Stimulated activated CD4-positive, alpha-beta T cell treated with anti-CD3 and anti-CD28 coated beads, Interleukin-15, amount 100 ng/mL, for 1 hour (primary cell): ENCODE measurements at places on chromosomes 6 and 20.

DNA sequence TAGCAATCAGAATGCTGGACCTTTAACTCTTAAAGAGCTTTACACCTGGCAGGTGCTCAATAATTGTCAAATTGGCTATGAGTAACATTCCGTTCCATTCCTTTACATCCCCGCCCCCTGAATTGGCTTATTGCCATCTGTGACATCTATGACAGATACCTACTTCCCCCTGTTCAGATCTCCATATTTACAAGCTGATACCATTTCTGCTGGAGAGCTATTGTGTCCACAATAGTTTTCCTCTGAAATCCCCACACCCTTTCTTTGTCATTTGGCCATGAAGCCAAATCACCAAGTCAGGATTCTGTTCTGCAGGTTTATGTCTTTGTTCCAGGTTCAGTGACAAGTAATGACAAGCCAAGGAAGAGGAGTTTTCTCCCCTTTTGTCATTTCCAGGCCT lies 3.2 kb downstream of the CDH26 start:
- DNase-seq, result no peak

DNA sequence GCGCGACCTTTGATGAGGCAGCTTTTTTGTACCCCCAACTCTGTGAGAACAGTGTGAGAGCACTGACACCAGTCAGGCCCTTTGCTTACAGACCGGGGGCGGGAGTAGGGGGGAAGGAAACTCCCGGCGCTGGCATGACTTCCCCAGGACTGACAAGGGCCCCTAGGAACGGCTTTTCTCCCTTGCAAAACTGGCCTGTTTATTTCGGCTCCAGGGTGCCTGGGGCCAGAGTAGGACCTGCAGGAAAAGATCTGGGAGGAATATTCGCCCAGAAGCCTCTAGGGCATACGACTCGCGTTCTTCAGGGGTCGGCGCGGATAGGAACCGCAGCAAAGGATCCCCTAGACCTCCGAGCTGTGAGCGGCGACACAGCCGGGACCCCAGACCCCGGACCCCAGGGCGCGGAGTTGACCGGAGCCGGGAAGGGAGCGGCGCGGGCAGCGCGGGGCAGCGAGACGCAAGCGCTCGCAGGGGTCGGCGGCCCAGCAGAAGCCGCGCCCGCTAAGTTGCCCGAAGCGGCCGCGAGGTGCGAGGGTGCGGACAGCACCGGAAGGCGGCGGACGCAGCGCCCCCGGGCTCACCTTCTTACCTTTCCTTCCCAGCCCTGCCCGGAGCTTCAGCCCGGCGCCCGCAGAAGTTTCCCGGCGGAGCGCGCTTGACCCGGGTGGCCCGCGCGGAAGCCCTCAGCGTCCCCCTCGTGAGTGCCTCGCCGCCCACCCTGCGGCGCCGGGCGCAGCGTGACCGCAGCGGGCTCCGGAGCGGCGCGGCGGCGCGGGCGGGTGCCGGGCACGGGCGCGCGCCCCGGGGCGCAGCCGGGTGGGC lies at the start of gene POPDC3:
POPDC3 (minus strand) TSS at position 771 of the 822 bp plus-strand sequence. CDS start 18,105 bp downstream, outside the sequence.
- no peak for DNase-seq

GRCh38 chr20:22226849-22227700 lies 357.3 kb downstream of the FOXA2 start:
- DNase-seq, result no peak

DNA sequence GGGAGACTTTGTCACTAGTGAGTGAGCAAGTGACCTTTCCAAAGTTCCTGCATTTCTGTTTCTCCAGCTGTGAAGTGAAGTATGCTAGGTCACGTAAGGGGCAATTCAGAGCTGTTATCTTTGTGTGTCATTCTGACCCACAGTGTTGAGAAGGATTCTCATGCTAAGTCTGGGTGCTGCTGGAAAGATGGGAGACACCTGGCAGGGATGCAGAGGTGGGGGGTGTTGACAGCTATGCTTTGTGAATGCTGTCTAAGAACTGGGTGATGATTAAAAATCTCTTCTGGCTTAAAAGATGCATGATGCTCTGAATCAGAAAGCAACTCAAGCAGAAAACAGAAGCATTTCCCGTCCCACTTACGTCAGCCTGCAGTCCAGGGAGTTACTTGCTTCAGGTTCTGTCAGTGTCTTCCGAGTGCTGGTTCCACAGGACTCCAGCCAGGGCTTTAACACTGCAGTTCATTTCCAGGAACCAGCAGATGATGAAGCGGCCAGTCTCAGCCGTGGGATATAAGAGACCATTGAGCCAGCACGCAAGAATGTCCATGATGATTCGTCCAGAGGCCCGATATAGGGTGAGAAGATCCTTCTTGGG lies 30.9 kb upstream of the ASXL1 start:
- no peak for DNase-seq

DNA sequence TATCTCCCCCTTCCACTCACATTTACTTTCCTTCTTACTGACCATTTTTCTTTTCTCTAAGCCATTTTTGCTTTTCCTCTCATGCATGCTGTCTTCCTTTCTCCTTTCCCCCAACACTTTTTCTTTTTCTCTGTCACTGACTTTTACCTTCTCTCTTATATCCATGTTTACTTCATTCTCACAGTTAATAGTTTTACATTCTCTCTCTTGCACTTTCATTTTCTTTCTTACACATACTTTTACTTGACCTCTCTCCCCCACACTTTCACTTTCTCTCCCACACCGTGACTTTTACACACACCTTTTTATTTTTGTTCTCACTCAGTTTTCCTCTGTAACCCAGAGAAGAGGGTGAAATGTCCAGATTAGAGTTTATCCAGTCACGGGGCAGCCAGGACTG lies 636.3 kb downstream of the PTPRT start:
- DNase-seq, result no peak

DNA sequence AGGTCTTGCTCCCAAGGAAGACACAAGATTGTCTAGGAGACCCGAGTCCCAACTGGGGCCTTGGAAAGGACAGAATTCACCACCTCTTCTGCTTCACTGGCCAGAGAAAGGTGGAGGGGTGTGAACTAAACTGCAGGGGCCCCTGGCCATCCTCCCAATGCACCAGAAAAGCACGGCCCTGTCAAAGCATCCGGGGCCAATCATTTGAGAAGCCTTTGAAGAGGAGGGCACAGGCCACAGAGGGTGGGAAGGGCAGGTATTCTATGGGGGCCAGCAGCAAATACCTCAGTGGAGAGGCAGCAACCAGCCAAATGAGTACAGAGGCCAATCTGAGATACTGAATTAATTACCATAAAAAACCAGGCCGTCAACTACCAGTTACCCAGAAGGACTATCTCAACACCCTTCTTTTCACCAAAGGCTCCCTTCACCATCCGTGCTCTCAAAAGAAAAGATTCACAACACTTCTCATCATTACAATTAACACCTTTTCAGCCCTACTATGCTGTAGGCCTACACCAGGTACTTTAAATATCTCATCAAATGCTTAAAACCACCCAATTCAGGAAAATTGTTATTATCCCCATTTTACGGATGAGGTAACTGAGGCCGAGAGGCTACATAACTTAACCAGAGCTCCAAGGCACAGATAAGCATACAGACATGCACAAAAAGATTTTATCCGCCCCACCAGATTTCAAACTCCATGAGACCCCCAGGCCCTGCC lies 50.7 kb downstream of the TRERF1 start:
- no peak for DNase-seq

DNA sequence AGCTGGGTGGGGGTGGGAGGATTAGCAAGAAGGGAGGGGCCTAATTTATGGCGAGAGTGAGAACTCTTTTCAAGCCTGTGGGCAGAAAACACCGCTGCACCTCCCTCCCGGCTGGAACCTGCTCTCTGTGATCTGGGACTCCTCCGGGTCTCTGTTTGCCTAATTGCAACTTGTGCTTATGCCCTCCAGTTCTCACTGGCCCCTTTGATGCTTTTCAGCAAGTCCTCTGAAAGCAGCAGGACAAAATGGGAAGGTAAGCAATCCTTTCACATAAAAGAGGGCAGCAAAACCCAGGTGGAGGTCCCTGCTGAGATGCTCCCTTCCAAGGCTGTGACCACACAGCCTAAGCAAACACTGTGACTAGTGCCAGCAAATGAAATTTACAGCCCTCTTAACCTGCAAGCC lies 523.0 kb upstream of the FLRT3 start:
- DNase-seq, result no peak

DNA sequence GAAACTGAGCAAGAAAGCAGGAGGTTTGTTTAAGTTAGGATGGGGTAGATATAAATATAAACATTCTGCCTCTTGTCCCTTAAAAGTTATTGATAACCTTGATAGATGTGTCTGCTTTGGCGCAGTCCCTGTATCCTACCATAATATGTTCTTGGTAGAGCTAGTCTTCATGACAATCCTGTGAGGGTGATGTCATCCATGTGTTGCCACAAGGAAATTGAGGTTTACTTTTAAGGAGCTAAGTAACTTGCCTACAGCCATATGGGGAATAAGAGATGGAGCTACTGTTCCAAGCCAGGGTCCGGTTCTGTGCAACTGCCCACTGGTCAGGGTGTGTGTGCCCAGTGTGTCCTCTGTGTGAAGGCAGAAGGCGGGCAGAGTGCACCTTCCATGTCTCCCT lies 78.5 kb downstream of the SSR1 start:
- DNase-seq, result no peak

- DNase-seq, result no peak
Measured at GRCh38 chr6:157541618-157542413, 160.8 kb downstream of the ZDHHC14 start.

DNA sequence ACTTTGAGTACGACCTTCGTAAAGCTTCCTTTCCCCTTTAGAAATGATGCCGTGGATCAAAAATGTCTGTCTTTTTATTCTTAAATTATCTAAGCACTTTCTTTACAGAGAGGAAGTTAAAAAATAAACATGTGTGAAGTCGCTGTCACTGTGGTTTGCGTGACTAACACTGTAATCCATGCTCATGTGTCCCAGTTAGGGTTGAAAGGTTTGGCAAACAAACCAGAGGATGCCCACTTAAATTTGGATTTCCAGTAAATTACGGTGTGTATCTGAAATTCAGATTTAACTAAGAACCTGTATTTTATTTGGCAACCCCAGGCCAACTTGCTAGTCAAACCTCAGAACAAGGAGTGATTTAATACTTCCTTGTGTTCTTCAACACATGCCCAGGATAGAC lies 21.1 kb downstream of the HLA-DRB1 start:
- DNase-seq, result no peak

DNA sequence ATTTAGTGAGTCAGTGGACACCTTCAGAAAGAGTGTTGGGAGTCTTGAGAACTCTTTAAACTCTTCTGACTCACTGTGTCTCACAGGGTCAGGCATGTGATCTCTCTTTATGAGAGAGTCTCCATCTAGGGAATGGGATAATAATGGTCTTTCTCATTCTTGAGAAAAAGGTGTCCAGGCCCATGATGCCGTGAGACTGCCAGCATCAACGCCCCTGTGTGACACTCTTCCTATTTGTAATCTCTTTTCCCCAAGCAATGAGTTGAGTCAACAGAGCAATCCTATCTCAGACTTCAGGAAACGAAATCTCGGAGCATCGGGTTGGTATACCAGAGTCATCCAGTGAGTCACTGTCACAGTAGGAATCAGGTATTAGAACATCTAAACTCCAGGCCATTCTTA lies 82.3 kb upstream of the BMP2 start:
- no peak for DNase-seq

GRCh38 chr6:142659661-142660060 lies 285.3 kb downstream of the HIVEP2 start:
- no peak for DNase-seq

DNA sequence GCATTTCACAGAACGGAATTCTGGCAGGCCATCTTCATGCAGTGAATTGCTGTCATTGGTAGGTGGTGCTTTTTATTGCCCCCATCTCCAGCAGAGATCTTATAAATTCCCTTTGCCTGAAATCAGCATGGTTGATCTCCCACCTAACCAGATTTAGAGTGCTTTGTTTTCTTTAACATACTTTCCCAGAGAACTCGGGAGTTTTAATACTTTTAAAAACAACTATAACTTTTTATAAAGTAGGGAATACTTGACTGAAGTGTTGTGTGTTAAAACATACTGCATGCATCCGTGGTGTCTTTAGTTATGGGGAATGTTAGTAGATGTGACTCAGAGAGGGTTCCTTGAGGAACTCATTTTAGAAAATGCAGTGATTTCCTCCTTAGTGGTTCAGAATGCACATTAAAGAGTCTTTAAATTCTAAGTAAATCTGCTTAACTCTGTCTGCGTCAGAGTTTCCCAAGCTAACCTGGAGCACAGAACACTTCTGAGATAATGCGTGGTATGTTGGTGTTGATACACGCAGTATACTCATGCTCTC lies 54.9 kb downstream of the AKAP12 start:
- no peak for DNase-seq

DNA sequence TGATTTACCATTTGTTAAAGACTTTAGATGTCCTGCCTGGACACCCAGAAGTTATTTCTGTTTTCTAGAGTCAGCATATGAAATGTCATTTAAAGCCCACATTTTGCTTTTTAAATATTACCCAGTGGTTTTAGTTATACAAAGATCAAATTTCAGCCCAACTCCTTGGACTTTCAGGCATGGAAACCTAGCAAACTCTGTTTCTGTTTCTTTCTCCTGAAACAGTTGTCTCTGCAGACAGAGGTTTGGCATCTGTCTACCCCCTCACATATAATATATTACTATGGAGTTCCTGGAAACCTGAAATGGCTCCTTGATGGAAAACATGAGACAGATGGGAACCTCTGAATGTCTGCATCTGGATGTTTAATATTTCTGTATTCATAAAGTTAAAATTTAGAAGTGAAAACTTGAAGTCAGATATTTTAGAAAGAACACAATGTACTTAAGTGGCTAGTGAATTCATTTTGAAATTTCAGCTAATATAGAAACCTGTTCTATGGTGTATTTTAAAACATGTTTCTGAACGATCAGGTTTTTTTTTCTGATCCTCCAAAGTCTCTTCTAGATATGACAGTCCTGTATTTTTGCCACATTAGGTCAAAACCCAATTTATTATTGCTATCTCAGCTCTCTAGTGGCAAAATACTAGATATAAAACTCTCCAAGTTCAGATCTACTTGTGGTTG lies 743.3 kb downstream of the CD109 start:
- no peak for DNase-seq

- DNase-seq, result no peak
Measured at GRCh38 chr20:35027301-35027700, 65.3 kb downstream of the TRPC4AP start.

GRCh38 chr6:160378218-160378617 lies 30.0 kb downstream of the SLC22A3 start:
- DNase-seq, result no peak

- no peak for DNase-seq
Measured at GRCh38 chr6:141728330-141728729, 404.4 kb upstream of the GJE1 start.

GRCh38 chr6:35906499-35906846 lies 14.4 kb downstream of the SRPK1 start:
- DNase-seq, result no peak

DNA sequence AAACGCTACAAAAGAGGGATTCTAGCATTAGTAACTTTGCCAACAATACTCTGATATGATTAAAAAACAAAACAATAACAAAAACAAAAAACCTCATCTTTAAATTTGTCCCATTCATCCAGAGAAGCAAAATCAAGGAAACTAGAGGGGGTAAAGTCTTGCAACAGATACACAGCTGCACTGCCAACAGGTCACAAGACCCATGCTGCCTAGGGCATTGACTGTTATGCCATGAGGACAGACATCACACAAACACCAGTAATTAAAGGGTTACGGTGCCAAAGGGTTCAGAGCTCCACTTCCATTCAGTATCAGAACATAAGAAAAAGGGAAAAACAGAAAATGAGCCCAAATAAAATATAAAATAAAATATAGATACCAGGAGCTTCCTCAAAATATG lies 1.6 kb downstream of the TBC1D20 start:
- DNase-seq, result no peak

- no peak for DNase-seq
Measured at GRCh38 chr6:70164556-70164955, 138.3 kb downstream of the COL9A1 start.

GRCh38 chr6:22029171-22029570 lies 267.7 kb downstream of the PRL start:
- DNase-seq, result no peak
